Activated naive CD4-positive, alpha-beta T cell (primary cell): ENCODE measurements at places on chromosomes 12 and 14.

GRCh38 chr14:89339579-89339978 is 77.5 kb downstream of the FOXN3 start:
- DNase-seq, result no peak

DNA sequence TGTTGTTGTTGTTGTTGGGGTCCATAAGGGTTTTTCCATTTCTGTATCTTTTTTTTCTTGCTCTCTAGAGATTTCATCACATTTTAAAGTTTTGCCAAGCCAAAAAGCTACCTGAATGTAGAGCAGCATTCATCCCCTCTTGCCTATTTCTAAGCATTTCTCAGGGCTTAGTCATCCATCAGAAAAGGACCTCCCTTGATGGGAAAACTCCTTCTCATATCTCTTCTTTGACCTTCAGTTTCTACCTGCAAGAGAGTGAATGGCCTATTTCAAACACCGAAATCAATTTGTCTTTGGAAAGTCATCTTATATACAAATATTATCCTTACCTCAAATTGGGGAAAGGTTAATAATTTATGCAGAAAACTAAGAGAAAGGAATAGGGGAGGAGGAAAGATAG is 4.5 kb downstream of the MYBPC1 start:
- DNase-seq, result no peak

GRCh38 chr12:119393677-119394076 is 59.1 kb downstream of the CCDC60 start:
- no peak for DNase-seq

DNA sequence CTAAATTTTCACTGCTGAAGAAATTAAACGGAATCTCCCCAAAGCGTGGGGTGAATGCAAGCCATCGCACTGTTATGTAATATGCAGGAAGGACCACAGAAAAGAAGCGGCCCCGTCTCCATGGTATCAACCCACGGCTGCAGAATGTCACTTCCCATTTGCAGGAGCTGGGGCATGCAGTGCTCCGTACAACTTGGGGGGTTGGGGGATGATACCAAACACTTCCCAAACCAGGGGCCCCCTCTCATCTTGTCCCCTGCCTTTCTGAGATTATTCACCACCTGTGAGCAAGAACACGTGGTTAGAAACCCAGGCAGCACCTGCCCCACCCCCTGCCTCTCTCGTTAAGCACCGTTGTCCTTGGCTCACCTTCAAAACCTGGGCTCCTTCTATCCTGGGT is 505.1 kb upstream of the TMEM132C start:
- DNase-seq, result no peak

GRCh38 chr12:76782526-76782925 is 18.6 kb downstream of the ZDHHC17 start:
- DNase-seq, result no peak

DNA sequence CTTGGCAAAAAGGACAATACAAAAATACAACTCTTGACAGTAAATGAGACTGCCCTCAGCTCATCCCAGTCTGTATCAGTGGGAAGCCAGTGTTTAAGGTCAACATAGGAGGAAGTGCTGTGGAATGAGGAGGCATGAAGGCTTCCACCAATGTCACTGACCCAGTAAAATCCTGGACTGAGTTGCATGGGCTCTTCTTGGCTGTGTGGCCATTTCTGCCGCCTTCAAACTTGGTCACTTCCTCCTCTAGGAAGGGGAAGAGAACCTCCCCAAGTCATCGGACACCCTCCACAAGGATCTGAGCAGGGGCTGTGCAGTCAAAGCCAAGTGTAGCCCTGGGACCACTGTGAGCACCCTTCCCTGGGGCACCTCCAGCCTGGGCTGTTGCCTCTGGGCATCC is 11.9 kb downstream of the GPR68 start:
- DNase-seq, result no peak

- DNase-seq, result no peak
Observed at GRCh38 chr12:24750263-24750662, 198.6 kb downstream of the BCAT1 start.

- no peak for DNase-seq
Observed at GRCh38 chr12:24229031-24229700, 279.7 kb upstream of the SOX5 start.

GRCh38 chr14:42804141-42804540 is 1197.5 kb downstream of the LRFN5 start:
- no peak for DNase-seq

DNA sequence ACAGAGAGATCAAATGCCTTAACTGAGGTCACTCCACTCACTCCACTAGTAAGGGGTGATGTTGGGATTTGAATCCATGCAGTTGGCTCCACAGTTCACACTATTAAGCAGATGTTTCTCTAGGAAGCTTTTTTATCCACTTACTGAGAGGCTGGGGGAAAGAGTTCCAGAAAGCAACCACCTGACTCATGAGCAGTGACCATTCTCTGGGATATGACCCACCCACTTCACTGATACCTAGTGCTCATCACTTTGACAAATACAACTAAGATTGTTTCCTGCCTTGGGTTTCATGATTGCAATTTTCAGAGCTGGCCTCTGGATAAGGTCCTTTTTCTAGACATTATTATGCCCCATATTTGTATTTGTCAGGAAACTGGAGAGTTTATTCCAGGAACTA is 152.1 kb upstream of the PLEKHG7 start:
- DNase-seq, result no peak

DNA sequence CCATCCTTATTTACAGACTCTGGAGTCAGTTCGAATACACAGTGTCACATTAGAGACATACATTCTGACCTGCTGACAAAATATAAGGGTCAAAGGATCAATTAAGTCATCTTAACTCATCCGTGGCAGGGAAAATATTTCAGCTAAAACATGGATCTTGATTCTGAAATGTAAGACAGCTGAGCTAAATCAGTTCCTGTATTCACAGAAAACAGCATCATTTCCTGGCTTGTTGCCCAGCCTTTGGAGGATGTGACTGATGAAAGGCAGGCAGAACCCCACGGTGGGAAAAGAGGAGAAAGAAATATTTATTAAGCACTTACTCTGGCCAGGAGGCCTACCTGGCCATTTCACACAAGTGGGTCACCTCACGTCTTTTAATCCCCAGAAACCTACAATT is 101.9 kb downstream of the GAS2L3 start:
- no peak for DNase-seq

DNA sequence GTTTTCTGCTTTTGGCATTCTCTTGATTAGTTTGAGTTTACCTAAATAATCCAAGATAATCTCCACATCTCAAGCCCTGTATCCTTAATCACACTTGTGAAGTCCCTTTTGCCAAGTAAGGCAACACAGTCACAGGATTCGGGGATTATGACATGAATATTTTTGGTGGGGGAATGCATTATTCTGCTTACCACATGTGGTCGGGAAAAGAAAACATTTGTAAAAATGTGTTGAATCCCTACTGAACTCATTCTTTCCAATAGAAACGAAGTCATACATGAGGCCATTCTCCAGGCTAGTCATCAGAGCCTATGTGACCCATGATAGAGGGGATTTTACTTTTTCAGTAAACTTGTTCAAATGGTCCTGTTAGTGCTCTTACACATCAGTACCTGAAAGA is 58.5 kb upstream of the PRICKLE1 start:
- DNase-seq, result no peak

DNA sequence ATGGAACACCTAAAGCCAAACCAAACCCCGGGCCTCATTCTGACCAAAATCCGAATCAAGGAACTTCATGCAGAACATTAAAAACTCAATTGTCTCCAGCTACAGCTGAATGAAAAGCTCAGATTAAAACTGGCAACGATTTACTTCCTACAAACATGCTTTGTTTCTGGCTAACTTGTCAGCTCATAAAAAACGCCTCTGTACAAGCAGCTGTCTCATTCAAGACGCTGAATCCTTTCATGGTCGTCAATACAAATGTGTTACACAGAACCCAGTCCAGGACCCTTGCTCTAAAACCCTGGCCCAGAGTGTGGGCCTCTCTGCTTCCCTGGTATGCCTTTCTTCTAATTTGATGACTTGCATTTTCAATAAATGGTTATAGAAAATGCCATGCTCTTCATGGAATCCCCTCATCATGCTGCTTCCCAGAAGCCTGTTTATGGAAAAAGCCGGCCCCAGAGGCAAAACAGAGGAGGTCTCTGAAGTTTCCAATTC is 183.1 kb downstream of the PHLDA1 start:
- no peak for DNase-seq

GRCh38 chr12:46445551-46446235 is 73.1 kb upstream of the SLC38A2 start:
- DNase-seq, result no peak

DNA sequence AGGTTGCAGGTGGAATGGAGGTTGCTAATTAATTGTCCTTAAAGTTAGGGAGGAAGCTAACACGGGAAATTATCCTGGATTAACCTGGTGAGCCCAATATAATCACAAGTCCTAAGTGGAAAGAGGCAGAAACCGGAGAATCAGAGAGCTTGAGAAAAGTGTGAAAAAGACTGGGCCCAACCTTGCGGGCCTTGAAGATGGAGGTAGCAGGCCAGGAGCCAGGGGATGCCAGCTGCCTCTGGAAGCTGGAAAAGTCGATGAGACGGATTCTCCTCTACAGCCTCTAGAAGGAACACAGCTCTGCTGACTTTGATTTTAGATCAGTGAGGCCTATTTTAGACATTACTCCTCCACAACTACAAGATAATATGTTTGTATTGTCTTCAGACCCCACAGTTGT is 2.1 kb downstream of the SDR9C7 start:
- DNase-seq, result no peak

- no peak for DNase-seq
Observed at GRCh38 chr12:66739940-66740651, 61.2 kb upstream of the GRIP1 start.

DNA sequence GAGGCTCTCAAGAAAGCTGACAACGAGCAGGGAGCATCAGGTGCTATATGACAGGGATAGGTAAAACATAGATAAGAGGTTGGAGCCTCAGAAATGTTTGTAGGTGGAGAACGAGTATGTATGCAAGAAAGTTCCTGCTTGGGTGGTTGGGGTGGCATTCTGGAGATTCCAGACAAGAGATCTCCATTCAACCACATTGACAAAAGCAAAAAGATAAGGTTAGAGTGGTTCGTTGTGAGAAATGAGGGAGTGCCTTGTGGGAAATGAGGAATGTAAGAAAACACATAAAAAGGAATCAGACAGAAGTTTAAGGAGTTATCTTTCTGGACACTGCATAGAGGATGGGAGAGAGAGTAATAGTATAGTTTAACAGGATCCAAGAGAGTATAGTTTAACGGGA is 290.3 kb downstream of the DPF3 start:
- no peak for DNase-seq

DNA sequence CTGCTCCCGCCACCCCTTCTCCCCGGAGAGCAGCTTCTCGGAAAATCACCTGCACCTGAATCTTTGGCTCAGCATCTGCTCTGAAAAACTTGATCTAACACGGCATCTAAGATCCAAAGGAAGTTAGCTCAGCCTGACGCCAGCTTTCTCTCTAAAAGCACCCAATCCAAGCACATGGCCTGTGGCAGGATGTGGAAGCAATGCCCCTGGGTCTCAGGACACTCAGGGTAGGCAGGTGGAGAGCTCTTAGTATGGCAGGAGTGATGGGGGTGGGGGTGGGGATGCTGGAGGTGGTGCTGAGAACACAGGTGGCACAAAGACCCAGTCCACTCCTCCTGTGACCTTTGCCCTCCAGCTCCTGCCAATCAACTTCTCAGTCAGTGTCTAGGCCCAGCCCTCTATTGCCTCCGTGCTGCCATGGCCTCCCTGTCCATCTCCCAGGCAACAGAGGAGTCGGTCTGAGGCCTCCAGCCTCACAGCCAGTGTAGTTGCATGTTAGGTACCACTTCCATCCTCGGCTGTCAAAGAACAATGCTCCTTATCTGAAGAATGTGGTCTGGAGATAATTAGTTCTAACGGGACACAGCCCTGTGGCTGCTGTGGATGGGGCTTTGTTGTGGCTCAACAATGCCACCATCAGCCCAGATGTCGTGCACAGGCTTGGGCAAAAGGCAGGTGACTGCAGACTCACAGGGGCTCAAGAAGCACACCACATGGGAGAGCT is 180.0 kb upstream of the C14orf180 start:
- no peak for DNase-seq

DNA sequence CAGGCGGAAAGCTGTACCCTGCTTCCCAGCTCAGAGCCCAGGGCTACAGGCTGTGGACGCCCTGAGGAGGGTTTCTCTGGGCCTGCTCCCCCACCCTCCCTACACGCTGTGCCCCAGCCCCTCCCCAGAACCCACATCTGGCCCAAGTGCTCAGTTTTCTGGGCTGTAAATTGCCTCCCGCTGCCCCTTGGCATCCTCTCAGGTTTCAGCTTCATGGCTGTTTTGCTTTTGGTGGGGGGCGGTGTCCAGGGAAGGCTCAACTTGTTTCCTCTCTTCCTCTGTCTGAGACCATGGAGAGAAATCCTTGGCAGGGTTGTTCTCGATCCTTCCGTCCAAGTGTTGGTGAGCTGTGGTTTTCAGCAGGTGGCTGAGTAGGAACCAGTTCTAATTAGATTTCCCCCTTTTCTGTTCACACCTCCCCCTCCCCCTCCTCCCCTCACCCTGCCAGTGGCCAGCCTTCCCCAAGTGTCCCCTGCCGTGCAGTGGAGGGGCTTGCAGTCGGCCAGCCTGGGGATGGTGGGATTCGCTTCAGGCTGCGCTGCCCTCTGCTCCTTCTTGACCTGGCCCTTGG is 61.8 kb downstream of the TSPAN9 start:
- DNase-seq, result no peak
